Stimulated activated memory B cell treated with anti-CD40 and anti-IgM and Interleukin-4, amounts not matched to agents 10 μg/mL and 1 μg/mL and 100 μg/mL, for 72 hours (primary cell): ENCODE measurements at places on chromosomes 5 and 9.
A peak's percentile ranks its signal among the peaks of the same experiment; 100 is the strongest.

DNA sequence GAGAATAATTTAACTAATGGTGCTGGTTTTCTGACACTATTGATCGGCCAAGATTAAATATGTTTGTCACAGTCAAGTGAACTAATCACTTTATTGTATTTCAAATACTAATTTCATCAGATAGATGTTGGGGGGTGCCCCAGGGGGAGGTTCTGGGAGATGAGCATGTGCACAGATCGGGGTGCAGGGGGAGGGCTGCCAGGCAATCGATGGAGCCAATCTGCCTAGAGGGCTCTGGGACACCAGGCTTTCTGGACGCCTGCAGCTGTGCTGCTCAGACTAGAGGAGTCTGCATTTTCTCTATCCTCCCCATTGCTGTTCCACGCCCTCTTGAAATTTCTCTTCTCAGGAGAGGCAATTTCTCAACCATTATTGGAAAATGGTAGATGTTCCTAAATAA is 100.0 kb upstream of the ALDH1B1 start:
- ATAC-seq, result no peak

DNA sequence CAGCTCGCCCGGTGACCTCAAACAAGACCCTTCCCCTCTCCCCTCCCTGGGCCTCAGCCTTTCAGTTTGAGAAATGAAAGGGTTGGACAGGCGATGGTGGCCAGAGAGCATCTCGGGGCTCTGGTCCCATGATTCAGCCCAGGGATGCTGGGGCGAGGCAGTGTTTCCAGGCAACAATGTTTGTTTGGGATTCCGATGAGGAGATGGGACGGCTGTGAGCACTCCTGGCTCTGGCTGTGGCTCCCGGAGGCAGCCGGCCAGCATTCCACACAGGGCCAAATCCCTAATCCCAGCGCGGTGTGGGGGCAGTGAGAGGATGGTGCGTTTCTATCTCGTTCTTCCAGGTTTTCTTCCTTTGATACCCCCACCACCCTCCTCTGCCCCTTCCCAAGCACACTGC is 66.0 kb downstream of the HMCN2 start:
- no peak for ATAC-seq

DNA sequence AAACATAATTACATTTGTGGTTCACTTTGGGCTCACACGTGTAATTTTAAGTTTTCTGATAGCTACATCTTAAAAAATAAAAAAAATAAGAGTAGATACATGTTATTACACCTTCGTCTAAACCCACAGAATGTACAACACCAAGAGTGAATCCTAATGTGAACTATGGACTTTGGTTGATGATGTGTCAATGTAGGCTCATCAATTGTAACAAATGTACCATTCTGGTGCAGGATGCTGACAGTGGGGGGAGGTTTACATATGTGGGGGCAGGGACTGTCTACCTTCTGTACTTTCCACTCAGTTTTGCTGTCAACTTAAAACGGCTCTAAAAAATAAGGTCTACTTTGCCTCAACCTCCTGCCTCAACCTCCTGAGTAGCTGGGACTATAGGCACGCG is 2.5 kb upstream of the RECK start:
- ATAC-seq, result no peak

- ATAC-seq, result no peak
Measured at GRCh38 chr5:32562843-32563242, 22.5 kb upstream of the SUB1 start.

DNA sequence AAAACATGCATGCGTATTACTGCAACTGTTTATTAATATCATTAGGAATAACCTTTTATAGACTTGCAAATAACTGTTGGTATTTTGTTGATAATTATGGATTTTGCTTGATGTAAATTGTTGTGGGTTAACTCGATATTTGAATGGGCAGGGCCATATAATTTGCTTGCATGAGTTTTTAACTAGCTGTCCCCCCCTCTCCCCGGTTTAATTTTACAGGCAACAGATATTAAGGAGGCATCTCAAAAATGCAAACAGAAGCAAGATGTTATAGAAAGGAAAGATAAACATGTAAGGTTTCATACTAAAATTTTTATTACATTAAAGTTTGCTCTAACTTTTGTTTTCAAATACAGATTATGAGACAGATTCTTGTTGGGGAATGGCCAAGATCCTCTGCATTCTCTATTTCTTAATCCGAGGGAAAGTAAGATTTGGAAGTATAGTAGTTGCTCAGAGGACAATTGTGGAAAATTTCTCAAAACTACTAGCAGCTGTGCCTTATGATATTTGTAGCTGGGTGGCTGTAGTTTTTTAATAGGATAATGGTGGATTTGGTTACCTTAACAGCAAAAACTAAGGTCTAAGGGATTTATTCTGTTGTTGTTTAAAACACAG is 27.3 kb downstream of the SMC5 start:
- ATAC-seq, result no peak

- ATAC-seq, result no peak
Measured at GRCh38 chr9:138082918-138083636, 205.5 kb downstream of the CACNA1B start.

GRCh38 chr5:82799361-82800077 is 277.7 kb downstream of the TMEM167A start:
- peak; percentile 28 for ATAC-seq

- no peak for ATAC-seq
Measured at GRCh38 chr5:82789095-82789494, 288.1 kb downstream of the TMEM167A start.

- no peak for ATAC-seq
Measured at GRCh38 chr9:116789081-116789480, 102.0 kb downstream of the TRIM32 start.

- ATAC-seq, result no peak
Measured at GRCh38 chr5:179284751-179285631, 60.3 kb downstream of the ADAMTS2 start.

DNA sequence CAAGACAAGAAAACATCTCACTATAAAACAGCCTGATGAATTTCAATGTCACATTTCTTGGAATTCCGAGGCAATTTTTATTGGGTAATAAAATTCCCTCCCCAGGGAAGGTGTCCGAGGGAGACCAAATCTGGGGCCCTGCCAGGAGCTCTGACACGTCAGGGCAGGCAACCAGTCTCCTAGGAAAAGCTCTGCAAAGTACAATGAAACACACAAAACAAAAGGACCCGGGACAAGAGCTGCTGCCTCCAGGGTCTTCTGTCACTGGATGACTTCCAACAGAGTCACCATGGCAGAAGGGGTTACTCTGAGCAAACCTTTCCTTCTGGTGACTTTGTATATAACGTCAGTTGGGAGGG is 50.8 kb downstream of the SAXO1 start:
- ATAC-seq, result no peak

DNA sequence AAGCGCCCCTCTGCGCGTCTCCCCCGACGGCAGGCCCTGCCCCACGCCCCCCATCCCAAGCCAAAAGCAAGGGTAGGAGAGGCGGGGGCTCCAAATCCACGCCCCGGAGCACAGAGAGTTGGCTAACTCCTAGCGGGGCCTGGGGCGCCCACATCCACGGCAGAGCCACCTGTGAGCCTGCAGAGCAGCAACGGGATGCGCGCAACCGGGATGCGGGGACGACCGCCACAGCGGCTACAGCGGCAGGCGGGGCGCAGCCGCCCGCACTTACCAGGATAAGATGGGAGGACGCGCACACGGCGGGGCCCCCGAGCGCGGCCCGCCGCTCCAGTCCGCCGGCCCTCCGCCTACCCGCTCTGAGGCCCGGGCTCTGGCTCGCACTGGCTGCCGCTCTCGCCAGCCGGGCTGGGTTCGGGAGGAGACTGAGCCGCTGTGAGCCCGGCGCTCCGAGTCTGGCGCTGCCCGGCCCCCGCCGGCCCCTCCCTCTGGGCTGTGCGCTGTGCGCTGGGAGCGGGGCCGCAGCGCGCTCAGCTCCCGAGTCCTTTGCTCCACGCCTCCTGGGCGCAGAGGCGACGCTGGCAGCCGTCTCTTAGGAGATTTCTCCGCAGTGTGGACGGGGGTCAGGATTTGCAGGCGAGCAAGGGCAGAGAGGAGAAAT is at the start of gene SLC24A2:
Gene SLC24A2 (minus strand): TSS at position 424 of the 658 bp plus-strand sequence.
- no peak for ATAC-seq

DNA sequence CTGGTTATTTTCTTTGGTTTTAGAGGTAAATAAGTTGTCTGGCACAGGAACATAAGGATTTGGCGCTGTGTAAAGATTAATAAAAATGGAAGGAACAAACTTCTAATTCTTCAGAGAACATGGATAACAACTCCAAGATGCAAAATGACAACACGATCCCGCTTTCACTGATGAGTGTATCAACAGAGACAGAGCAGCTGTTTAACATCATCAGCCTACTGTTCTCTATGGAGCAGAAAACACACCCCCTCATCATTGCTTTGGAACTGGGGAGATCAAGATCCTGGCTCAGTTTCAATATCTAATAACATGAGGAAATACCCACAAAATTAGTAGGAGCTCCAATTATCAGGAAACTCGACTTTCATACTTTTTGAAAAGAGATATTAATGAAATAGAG is 8.3 kb upstream of the GAS1 start:
- ATAC-seq, result no peak

DNA sequence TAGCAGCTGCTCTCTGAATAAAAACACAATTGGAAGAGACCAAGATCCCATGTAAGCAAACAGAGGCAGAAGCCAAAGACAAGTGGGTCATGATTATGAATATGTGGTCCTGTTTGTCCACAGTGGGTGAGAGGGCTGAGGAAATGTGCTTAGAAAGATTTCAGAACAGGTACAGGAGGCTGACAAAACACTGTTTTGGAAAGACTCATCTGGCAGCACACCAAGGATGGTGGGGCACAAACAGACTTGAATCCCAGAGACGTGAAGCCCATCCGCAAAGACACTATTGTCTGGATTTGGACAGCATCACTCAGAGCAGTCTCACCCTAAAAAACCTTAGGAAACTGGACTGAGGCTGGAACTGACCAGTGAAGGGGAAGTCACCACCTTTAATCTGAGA is 85.0 kb downstream of the ADRB2 start:
- no peak for ATAC-seq

GRCh38 chr5:143213851-143214363 is 189.6 kb downstream of the NR3C1 start:
- peak; percentile 72 for ATAC-seq

- ATAC-seq, result no peak
Measured at GRCh38 chr5:55154873-55155272, 5.1 kb upstream of the GPX8 start.

DNA sequence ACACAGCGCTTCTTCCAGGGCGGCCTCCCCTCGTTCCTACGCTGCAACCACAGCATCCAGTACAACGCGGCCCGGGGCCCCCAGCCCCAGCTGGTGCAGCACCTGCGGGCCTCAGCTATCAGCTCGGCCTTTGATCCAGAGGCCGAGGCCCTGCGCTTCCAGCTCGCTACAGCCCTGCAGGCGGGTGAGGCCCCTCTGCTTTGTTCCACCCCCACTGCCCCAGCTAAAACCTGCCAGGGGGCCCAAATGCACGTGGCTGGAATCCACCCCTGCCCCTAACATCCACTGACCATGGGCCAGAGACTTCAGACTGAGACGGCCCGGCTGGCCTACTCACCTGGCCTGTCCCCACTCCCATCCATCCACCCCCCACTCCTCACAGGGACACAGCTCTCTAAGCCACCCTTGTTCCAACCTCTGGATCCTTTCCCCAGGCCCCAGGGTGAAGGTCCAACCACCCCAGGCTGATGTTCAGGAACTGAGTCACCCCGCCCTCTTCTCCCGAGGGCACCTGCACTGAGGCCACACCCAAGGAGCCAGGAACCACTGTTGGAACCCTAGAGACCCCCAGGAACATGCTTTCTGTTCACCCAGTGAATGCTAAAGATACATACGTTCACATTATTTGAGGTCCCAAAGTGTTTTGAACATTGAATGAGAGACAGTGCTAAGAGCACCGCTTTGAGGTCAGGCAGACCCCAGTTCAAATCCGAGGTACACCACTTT is 18.9 kb upstream of the ASS1 start:
- ATAC-seq, result no peak

GRCh38 chr5:157486221-157486681 is 26.2 kb downstream of the NIPAL4 start:
- peak; percentile 83 for ATAC-seq

DNA sequence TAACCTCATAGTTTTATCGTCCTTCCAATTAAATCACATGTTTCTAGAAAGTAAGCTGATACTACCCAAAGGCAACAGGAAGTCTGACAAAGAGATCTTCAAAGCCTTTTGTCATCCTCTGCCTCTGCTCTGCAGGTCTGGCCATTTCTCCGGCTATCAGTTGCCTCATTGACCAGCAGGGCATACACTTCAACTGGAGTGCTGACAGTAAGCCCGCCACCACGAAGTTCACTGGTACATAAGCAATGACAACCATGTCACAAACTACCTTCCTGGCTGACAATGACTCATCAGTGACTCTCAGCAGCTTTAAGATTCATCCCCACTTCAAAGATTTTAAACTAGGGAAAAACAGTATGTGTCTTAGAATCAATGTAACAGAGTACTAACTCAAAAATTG is 20.6 kb downstream of the SPTLC1 start:
- ATAC-seq, result no peak

GRCh38 chr9:2138646-2139045 is 123.5 kb downstream of the SMARCA2 start:
- ATAC-seq, result no peak
